NCI-H526 treated with DMSO at 0.1 percent for 48 hours (cell line): ENCODE measurements at places on chromosomes 6 and 20.

DNA sequence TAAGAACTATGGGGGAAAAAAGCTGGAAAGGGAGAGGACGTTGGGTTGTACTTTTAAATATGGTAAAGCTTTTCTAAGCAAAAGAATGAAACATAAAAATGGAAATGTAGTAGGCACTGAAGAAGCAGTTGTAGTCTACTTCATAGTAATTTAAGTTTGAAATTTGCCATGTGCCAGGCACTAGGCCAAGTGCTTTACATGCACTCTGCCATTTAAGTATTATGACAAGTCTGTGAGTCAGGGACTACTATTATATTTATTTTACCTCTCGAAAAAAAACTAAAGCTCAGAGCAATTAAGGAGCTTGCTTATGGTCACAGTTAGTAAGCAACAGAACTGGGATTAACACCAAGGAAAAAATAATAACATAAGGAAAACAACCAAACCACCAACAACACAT lies 257.8 kb downstream of the GMDS start:
- DNase-seq: no peak

DNA sequence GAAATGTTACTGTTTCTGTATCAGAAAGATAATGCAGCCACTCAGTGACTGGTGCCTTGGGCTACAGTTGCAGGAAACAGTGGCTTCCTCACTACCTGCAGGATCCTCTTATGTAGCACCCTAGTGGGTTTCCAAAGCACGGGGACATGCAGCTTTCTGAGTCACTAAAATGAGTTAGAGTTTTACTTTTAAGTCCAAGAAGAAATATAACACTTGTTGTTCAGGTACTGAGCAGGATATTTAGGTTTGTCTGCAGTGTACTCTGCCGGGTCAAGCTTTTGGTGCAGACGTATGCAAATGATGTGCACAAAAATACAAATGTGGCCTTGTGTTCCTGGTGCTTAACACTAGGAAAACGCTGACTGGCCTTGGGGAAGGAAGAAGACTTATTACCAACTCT lies 22.0 kb downstream of the ACSS1 start:
- DNase-seq: peak; percentile 82

DNA sequence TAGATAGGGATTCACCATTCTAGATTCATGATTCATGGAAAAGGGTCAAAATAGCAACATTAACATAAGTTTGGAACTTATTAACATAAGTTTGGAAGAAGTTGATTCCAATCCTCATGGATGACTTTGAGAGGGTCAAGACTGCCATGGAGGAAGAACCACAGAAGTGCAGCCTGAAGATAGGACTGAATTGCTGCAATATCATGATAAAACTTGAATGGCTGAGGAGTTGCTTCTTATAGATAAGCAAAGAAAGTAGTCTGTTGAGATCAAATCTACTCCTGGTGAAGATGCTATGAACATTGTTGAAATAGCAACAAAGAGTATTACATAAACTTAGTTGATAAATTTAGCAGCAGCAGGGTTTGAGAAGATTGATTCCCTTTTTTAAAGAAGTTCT lies 62.2 kb downstream of the GMDS start:
- no peak for DNase-seq

GRCh38 chr6:56552187-56553130 lies 90.2 kb downstream of the DST start:
- DNase-seq: no peak

- DNase-seq: no peak
Observed at GRCh38 chr6:68559070-68559469, 76.0 kb upstream of the ADGRB3 start.

GRCh38 chr20:50188879-50189680 lies 1.6 kb upstream of the CEBPB start:
- DNase-seq: no peak

- DNase-seq: no peak
Observed at GRCh38 chr6:87396595-87397392, 11.0 kb upstream of the CFAP206 start.

- DNase-seq: no peak
Observed at GRCh38 chr20:46083101-46083500, 6.7 kb downstream of the NCOA5 start.

DNA sequence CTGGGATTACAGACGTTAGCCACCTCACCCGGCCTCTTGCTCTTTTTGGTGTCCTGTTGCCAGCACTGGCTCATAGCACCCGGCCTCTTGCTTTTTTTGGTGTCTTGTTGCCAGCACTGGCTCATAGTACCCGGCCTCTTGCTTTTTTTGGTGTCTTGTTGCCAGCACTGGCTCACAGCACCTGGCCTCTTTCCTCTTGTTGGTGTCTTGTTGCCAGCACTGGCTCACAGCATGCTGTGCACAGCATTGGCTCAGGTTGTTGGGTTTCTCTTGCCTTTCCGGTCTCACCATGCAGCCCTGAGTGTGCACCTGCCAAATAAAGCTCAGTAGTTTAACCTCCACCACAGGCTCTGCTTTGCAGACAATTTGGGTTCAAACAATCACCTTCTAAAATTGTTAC lies 208.2 kb downstream of the THBS2 start:
- DNase-seq: no peak

DNA sequence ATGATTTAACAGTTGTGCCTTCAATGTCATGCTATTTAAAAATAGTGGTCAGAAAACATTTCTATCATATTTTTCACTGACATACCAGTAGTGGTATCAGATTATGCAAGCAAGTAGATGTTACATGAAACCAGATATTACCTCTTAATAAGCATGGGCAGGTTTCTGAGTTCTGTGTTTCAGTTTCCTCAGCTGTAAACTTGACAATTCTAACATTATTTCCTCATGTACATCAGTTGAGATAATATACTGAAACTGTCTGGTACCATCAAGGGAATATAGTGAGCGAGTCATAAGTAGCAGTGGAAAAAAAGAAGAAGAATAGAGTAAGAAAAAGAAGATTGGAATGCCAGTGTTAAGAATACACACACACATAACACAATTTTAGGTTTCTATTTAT lies 477.9 kb upstream of the MANEA start:
- DNase-seq: no peak

DNA sequence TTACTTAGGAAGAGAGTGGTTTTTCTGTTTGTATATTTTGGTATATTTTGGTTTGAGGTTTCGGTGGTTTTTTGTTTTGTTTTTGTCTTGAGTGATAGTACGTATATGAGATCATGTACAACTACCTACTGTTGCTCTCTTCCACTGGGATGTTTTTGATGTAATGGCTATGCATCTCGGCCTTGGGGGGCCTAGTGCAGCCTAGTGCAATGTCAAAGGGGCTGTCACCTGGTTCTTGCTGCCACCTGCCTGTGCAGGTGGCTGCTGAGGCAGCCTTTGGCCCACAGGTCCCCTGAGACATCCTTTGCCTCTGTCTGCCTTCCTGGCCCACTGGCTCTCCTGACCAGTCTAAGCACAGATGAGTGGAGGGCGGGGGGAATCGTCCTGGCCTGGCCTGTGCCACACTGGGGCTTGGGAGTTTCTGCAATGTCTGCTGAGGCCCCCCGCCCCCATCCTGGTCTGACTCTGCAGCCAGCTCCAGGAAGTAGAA lies 546.6 kb downstream of the CD83 start:
- peak; percentile 45 for DNase-seq

- DNase-seq: no peak
Observed at GRCh38 chr20:11205769-11206362, 532.1 kb upstream of the JAG1 start.
